CD4-positive, alpha-beta T cell treated with Interleukin-21 for 1 hour (primary cell): ENCODE measurements at places on chromosomes 11 and 22.

DNA sequence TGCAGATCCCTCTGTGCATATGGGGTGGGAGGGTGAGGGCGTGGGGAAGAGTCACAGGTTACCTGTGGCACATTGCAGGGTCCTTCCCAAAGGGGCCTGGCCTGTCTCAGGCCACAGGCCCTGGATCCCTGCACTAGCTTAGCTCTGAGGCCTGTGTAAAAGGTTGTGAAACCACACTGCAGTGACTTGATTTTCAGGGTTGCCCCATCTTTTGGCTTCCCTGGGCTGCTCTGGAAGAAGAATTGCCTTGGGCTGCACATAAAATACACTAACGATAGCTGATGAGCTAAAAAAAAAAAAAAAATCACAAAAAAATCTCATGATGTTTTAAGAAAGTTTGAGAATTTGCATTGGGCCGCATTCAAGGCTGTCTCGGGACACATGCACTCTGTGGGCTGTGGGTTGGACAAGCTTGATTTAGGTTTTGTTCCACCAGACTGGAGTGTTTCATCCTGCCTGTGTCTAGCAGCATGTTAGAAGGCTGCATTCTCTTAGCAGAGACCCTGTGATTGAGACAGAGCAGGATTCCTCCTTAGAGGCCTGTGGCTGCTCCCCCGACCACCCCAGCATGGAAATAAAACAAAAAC is 35.9 kb upstream of the TREH start:
- DNase-seq = no peak

DNA sequence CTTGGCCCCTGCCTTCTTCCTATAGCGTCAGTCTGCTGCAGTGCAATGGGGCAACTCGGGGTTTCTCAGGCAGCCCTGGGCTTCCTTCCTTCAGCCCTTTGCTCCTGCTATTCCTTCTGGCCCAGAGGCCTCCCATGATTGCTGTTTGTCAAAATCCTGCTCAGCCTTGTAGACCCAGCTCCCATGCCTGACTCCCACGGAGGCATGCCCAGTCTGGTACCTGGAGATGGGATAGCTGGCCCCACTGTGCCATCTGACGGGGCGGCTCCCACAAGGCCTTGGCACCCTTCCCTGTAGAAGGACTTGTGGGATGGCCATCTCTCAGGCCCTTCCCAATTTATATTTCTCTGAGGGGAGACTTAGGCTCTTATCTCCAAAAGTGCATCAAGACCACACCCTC is 590 bp upstream of the CD6 start:
- DNase-seq = no peak

DNA sequence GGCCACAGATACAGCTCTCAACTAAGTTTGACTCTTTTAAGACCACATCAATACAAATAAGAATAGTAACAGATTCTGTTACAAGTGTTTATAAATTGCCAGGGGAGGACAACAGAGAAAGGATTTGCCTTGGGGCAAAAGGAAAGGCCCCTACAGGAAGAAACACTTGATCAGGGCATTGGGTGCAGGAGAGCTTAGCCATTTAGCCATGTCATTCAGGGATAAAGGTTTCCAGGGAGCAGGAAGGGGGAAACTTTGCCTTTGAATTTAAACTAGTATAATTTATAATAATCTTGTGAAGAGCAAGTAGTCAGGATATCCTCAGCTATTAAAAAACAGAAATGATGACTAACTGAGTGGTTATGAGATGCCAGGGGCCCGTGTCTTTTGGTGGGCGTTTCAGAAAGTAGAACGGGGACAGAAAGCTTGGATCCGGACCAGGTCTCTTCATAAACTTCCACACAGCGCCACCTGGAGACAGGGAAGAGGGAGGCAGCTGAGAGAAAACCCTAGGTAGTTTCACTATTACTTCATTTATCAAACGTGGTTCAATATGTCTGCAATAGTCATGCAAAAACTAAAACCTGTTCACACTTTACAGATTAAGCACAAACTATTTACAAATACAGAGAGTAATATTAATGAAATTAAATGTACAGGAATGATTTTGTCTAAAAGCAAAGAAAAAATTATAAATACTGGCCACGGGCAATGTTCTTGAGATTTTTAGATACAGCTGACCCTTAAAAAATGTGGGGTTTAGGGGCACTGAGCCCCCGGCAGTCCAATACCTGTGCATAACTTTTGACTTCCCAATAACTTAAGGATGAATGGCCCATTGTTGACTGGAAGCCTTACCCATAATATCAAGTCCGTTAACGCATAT is 11.0 kb upstream of the SLC5A4 start:
- DNase-seq = peak; percentile 69

DNA sequence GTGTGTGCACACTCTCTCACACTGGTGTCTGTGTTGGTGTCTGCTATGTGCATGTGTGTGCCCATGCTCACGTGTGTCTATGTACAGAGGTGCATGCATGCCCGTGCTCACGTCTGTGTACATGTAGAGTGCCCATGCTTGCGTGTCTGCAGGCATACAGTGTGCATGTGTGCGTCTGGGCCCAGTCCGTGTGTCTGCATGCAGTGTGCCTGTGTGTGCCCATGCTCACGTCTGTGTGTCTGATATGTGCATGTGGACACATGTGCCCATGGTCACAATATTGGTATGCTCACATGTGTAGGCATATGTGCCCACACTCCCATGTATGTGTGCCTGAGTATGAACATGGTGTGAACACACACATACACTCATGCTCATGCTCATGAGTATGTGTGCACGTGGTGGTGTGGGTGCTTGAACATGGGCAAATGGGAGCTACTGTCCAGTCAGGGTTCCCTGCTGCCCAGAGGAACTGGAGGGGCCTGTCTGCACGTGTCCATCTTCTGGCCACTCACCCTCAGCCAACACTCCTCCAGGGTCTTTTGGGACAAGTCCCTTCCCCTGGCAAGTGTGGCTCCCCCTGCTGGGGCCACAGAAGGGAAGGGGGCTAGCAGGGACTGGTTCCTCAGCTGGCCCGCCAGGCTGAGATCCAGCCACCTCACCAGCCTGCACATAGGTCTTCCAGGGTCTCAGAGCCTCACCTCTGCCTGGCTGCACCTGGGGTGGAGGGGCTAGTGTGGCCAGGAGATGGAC is 7.3 kb upstream of the TBX1 start:
- no peak for DNase-seq

GRCh38 chr11:92765082-92765840 is 204.2 kb upstream of the MTNR1B start:
- DNase-seq = no peak

DNA sequence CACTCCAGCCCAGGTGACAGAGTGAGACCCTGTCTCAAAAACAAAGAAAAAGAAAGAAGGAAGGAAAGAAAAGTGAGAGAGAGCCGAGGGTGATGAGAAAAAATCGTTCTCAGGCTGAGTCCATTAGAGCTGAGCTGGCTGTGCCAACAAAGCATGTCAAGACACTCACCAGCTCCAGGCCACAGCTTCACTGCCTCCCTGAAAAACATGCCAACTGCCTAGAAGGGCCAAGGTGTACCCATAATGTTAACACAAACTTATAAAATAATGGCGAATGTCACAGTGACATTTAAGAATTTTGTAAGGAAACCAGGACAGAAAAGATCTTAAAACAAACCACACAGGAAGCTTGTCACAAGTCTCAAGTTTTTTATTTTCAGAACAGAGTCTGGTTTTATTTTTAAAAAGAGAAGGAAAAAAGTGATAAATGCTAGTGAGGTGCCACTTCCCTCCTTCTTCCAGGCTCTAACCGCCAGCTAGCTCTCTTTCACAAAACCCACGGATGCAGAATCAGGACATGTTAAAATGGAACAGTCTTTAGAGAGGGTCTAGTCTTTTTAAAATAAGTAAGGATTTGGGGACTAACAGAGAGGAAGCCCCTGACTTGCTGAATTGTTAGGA is 5.1 kb downstream of the TMEM121B start:
- DNase-seq = no peak

GRCh38 chr11:47980088-47980906 is at the start of gene PTPRJ:
Gene PTPRJ, plus strand, starts transcription at chr11:47980559. Its CDS starts 354 bp downstream, at chr11:47980913.
- peak; percentile 73 for DNase-seq

GRCh38 chr11:104043142-104043541 is 6.7 kb downstream of the DDI1 start:
- DNase-seq = no peak

DNA sequence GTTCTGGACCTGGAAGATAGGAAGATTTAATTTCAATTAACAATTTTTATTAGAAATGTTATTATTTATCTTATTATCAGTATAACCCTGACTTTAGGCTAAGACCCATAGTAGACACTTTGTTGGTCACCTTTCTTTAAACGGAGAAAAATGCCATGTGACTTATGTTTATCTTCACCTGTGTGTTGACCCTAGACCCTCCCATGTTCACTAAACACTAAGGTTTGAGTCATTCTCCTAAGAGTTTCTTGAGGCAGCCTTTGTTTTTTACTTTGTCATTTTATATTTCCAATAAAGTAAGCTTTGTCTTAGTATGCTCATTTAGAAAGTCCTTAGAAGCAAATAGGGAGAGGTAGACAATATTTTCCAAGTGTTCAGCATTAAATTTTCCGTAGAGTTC is 771.7 kb downstream of the METTL15 start:
- no peak for DNase-seq

GRCh38 chr22:22894740-22895731 is 7.4 kb downstream of the IGLL5 start:
- DNase-seq = no peak

- DNase-seq = peak; percentile 42
Observed at GRCh38 chr22:32723643-32724042, 77.9 kb upstream of the TIMP3 start.

DNA sequence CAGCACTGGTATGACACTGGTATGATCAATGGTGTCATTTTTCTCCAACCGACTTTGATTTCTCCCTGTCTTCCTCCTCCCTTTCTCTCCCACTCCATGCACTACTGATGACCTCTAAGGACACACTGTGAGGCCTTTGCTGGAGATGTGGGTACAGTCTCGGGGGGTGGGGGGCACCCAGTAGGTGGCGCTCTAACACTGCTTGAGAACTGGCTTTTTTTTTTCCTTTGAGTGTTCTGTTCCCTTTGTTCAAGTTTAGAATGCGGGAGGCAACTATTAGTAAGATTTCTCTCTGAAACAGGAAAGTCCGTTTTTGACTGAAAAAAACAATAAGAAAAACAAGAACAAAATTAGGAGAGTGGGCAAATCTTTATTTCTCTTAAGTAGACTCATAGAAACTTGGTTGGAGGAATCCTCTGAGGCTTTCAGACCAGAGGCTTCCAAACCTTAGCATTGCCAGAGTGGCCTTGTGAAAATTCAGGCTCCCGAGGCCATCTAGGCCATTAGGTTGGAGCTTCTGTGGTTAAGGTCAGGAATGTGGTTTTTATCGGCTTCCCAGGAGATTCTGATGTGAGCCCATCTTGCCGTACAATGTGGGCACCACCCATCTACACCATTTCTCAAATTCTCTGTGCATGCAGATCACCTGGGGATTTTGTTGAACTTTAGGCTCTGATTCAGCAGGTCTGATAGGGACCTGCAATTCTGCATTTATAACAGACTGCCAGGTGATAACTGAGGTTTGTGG is 43.2 kb downstream of the PANX1 start:
- peak; percentile 24 for DNase-seq

GRCh38 chr11:131615611-131616010 is 245.2 kb downstream of the NTM start:
- no peak for DNase-seq

- DNase-seq = no peak
Observed at GRCh38 chr11:64192434-64192833, 6.5 kb downstream of the STIP1 start.

DNA sequence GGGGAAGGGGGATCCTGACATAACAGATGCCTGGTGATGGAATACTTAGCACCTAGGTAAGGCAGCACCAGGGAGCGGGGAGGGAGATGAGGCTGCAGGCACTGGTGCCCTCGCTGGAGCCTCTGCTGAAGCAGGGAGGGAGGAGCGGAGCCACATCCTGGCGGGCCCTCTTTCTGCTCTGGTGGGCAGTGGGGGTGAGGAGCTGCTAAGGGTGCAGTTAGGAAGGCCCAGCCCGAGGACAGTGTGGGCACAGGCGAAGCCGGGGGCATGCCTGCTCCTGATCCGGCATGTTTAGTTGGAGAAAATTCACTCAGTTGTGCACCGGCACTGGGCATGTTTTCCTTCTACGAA is 83.9 kb downstream of the MED15 start:
- no peak for DNase-seq

- DNase-seq = no peak
Observed at GRCh38 chr11:75561426-75562047, 516 bp upstream of the SERPINH1 start.

- no peak for DNase-seq
Observed at GRCh38 chr11:130129922-130130321, 29.7 kb upstream of the ST14 start.

DNA sequence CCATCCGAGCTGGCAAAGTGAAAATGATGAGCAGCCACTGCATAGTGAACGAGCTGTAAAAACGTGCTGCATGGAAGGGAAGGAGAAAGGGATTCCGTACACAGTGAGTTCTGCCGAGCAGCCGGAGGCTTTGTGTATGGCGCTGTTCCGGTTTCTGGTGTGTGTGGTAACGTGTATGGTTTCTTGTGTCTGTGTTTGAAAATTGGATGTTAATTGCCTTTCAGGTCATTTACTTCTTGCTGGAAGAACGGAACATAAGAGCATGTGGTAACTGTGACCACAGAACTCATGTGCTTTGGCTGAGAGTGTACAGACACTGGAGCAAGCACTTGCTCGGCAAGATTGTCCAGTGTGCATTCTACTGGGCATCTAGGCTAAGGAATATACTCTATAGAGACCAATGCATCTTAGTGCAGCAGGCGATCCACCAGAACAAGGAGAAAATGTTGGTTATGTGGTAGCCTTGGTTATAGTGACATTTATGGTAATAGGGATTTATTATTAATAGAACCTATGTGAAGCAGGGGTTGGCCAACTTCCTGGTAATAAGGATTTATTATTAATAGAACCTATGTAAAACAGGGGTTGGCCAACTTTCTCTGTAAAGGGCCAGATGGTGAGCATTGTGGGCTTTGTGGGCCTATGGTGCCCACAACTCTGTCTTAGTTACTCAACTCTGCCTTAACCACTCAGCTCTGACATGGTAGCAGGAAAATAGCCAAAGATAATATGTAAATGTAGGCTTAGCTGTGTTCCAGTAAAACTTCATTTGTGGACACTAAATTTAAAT is 49.2 kb downstream of the GRAMD1B start:
- no peak for DNase-seq

GRCh38 chr11:76292583-76293188 is 86.4 kb upstream of the WNT11 start:
- DNase-seq = no peak
